ENCODE measurements at places on chromosomes 12 and 14.

GRCh38 chr14:79661752-79662151, 549.6 kb downstream of the DIO2 start:
- DNase-seq, result no peak

DNA sequence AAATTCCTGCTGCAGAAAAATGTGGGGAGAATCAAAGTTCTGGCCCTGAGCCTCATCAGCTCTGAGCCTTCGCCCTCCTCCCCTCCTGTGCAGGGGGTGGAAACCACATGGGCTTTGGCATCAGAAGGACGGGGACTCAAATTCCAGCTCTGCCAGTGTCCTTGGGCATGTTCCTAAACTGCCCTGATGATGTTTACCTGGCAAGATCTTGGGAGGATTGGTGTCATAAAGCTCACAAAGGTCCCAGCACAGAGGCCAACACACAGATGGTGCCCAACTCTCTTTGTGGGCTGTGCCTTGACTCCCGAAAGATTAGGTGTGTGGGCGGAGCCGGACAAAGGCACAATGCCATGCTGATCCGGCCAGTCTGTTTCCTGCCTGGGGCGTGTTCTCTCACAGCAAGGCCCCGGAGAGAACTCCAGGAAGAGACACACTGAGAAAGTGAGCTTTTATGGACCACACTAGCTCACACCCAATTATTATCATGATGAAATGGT, 20.5 kb upstream of the CLMN start:
- no peak for DNase-seq

- no peak for DNase-seq
Measured at GRCh38 chr14:52402812-52403526, 88.9 kb downstream of the PTGER2 start.

GRCh38 chr12:132281038-132281437, 48.4 kb downstream of the GALNT9 start:
- DNase-seq, result no peak

DNA sequence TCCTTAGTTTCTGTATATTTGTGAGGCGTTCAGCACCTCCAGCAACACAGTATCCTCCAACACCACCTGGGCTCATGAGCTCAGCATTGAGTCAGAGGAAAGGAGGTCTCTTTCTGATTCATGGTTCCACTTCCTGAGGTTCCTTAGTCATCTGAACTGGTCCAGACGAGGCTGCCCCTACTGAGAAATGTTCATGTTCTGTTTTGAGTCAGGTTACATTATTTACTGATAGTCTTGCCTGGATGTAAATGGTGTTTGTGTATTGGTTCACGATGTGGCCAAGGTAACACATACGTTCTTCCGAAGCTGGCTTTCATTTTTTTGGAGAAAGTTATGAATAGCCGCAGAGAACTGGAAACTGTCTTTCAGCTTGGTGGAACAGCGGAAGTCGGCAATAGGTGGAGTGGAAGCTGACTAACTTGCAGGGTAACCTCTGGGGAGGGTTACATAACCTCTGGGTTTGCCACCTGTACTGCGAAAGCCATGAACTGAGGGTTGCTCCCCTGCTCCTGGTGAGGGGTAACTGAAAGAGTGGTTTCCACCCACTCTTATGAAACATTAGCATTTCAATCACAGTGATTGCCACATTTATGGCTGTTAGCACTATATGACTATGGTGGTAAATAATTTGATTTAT, 42.2 kb upstream of the MANSC4 start:
- DNase-seq, result peak; percentile 18

DNA sequence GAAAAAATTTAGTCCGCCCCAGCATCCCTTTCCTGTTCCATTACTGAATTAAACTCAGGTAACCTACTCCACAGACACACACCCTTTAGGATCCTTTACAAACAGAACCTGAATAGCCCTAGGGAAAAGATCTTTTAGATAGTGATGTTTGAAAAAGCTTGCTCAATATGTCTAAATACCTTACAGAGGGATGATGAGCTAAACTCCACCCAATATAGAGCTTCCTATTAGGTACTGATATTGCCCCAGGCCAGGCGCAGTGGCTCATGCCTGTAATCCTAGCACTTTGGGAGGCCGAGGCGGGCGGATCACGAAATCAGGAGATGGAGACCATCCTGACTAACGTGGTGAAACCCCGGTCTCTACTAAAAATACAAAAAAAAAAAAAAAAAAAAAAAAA, 50.1 kb downstream of the FERMT2 start:
- no peak for DNase-seq

- no peak for DNase-seq
Measured at GRCh38 chr14:100677554-100678468, 48.9 kb upstream of the DLK1 start.

- DNase-seq, result no peak
Measured at GRCh38 chr12:50017641-50018040, 7.7 kb downstream of the RACGAP1 start.

DNA sequence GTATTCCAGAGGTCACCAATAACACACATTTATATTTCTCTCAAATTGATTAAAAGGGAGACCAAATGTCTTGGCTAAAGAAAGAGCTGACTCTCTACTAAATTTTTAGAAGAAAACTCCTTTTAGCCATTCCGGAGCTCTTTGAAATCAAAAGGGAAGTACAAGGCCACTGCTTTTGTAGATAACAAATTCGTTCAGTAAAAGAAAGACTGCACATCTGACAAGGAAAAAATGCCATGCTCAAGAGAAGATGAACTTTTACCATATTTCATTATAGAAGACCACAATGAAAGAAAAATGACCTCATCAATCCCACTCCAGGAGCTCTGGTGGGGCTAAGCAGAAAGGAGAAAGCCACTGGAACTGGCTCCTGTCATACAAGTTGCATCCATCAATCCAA, 57.6 kb downstream of the SPTSSA start:
- no peak for DNase-seq

- no peak for DNase-seq
Measured at GRCh38 chr14:100086361-100086760, 21.1 kb downstream of the EVL start.

- no peak for DNase-seq
Measured at GRCh38 chr14:73750531-73750901, 36.3 kb upstream of the PNMA1 start.

DNA sequence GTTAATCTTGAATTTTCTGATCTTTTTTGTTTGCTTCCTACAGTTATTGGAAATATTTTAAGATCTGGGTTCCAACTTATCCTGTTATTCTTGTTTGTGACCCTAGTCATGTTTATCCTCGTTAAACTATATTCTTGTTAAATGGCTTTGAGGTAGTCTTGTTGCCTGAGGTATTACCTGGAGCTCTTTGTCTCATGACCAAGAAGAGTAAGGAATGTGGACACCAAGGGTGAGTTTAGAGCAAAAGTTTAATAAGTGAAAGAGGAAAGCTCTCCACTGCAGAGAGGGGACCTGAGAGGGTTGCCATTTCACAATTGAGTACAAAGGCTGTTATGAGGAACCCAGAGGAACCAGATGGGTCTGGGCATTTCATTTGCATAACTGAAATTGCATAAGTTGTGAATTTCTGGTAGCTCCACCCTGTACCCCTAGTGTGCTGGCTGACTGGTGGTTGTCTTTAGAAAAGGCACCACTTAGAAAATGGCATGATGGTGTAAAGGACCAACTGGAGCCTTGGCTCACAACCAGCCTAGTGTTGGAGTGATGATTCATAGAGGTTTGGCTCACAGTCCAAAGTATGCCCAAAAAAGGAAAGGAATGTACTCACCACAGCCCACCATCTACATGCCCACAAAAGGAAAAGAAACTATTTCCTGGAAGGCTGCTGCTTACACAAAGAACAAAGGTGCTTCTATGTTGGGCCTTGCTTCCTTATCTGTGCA, 36.7 kb upstream of the RESF1 start:
- DNase-seq, result no peak

- no peak for DNase-seq
Measured at GRCh38 chr12:101992091-101992490, 69.7 kb downstream of the WASHC3 start.

DNA sequence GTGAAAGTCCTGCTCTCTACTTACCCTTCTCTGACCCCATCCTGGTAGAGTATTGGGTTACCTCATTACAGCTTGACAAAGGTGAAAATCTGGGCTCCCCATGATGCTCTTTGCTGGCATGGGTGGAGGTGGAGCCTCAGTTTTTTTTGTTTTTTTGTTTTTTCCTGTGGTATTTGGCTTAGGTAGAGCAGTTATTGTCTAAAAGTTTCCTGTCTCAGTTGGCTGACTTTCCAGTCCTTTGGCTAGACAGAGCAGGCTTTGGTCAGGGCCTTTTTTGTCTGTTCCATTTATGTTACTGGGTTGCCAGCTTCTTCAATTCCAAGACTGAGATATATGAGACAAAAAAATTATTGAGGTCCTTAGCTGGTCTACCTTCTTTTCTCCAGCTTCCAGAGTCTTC, 163.4 kb downstream of the GALC start:
- DNase-seq, result no peak

- DNase-seq, result no peak
Measured at GRCh38 chr12:130076752-130077151, 85.5 kb upstream of the FZD10 start.

- DNase-seq, result no peak
Measured at GRCh38 chr14:104729835-104730181, 5.8 kb downstream of the ADSS1 start.

GRCh38 chr12:48261773-48262172, 58.7 kb upstream of the OR10AD1 start:
- no peak for DNase-seq

- no peak for DNase-seq
Measured at GRCh38 chr12:54068418-54069070, 14.9 kb downstream of the HOXC4 start.

- DNase-seq, result no peak
Measured at GRCh38 chr12:31631023-31631724, 28.3 kb upstream of the ETFBKMT start.

DNA sequence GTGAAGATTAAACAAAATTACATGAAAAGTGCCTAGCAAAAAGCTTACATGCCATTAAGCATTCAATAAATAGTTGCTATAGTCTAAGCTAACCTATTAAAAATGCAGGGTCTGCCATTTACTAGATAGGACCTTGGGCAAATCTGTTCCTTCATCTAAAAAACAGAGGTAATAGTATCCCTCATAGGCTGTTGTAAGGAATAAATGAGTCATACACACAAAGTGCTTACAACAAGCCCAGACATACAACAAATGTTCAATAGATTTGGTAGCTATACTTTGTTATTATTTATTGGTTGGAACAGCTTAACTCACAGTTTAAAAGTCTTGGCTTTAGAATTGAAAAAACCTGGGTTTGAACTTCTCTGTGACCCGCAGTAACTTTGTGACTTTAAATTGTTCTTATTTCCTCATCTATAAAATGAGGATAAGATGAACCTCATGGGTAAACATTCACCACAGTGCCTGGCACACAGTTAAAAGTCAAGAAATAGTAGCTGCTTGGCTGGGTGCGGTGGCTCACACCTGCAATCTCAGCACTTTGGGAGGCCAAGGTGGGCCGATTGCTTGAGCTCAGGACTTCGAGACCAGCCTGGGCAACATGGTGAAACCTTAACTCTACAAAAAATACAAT, 24.7 kb downstream of the HEATR5A start:
- DNase-seq, result no peak

- DNase-seq, result no peak
Measured at GRCh38 chr12:31016057-31016456, 57.6 kb upstream of the DDX11 start.

DNA sequence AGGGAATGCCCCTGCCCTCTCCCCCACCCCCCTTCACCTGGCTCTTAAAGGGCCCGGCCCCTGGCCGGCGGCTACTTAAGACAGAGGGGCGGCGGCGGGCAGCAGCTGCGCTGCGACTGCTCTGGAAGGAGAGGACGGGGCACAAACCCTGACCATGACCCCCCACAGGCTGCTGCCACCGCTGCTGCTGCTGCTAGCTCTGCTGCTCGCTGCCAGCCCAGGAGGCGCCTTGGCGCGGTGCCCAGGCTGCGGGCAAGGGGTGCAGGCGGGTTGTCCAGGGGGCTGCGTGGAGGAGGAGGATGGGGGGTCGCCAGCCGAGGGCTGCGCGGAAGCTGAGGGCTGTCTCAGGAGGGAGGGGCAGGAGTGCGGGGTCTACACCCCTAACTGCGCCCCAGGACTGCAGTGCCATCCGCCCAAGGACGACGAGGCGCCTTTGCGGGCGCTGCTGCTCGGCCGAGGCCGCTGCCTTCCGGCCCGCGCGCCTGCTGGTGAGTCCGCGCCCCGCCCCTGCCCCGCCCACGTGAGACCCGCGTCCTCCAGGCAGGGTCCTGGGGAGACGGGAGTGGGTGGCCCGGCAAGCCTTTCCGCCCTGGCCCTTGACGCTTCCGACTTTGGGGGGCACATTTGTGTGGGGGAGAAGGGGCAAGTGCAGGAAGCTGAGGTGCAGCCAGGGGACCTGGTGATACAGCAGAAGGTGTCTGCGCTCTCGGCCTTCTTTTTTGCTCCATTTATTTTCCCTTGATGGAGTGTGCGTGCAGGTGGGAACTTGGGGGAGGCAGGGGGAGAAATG, at the start of gene IGFBP6:
Gene IGFBP6, plus strand, starts transcription at position 104 of the 790 bp plus-strand sequence. Its CDS starts 51 bp downstream, at position 155.
- peak; percentile 57 for DNase-seq

DNA sequence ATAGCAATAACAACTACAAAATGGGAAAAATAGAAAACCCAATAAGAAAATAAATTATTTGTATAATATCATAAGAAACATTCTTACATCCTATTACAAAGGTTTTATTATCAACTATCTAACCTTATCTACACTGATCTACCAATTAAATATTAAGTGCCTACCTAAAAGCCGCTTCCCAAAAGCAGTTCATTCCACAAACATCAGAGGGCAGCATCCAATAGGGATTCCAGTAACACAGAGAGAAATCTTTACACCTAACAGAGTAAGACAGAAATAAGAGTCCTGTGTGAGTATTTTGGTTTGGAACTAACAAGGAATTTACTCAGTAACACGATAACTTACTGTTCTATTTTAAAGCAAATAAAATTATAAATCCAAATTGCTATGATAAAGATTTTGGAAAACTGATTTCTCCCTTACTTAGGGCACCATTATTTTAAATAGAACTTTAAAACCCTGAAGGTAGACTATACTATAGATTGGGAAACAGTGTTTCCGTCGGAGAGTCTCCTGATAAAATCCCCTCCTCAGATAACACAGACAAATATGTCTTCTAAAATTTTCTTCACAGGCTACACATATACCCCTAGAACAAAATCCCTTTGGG, 15.0 kb downstream of the GXYLT1 start:
- no peak for DNase-seq

DNA sequence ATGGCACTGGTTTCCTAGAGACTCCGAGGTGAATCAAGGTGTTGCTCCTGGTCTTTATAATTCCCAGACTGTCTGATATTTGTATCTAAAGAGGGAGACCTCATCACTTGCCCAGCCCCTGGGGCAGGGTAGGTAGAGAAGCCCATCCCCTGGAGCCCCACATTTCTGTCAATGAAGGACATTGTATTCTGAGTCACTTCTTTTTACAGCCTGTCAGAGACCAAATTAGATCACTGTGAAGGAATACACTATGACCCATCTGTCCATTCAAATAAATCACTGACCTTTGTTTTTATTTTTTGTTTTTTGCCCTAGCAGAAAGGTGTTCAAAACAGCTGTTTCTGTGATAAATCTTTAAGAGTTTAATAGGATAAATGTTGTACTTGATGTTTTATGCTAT, 67.9 kb upstream of the ANO6 start:
- no peak for DNase-seq

- DNase-seq, result no peak
Measured at GRCh38 chr12:110199339-110200123, 75.4 kb downstream of the IFT81 start.

- DNase-seq, result no peak
Measured at GRCh38 chr14:105073720-105074600, 8.7 kb upstream of the GPR132 start.

GRCh38 chr14:69620981-69621380, 9.6 kb downstream of the SUSD6 start:
- no peak for DNase-seq
